Lung microvascular endothelial cell (primary cell): ENCODE measurements at places on chromosomes 1 and 21. TPM values are rescaled to one million over a fixed set of nuclear protein-coding genes. Genes with fewer than 3 reads are reported as not detected.

DNA sequence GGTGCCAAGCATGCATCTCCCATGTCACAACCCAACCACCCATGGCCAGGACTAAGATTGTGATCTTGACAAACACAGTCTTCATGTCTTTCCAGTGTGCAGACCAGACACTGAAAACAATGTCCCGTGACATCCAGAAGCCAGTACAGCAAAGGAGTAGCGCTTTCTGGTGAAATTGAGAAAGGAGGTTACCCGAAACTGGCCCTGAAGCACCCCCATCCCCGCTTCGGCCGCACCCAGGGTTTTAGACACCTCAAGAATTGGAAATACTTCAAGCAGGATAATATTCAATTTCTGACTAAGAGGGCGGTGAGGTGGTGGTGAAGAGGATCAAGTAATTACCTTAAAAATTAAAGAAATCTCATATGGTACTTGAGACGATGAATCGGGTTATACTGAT is 10.6 kb upstream of the S100A8 start:
- DNase-seq = no peak

DNA sequence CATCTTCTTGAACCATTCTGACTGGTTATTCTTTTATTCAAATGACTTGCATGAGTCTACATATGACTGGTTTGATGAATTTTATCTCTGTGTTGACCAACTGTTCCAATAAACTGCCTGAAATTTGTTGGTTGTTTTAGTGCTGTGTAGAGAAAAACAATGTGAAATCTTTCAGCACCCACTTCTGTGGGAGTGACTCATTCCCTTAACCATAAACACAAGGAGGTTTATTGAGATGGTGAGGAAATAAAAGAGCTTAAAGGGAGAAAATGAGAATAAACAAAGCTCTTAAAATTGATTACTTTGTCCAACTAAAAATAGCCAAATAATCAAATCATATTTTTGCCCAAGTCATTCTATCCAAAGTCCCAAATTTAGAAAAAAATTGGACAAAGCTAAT is 341.1 kb downstream of the TGFB2 start:
- DNase-seq = no peak

GRCh38 chr1:42430286-42431135 is 25.3 kb downstream of the ZMYND12 start:
- peak; percentile 57 for DNase-seq

- peak; percentile 23 for DNase-seq
Observed at GRCh38 chr1:93177991-93178390, 2.2 kb downstream of the TMED5 start.

DNA sequence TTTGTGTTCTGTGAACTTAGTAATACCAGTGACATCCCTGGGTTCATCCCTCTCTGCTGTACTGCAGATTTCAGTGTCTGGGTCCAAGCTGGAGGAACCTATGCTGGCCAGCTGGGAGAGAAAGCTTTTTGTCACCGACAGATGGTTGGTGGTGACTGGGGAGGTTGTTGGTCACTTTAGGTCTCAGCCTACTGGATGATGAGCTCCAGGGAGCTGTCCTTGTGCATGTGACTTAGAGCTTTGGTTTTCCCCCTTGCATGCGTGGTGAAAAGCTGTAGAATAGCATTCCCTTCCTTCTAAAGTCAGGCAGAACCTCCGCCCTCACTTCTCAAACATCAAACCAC is 22.9 kb upstream of the IKBKE start:
- no peak for DNase-seq

DNA sequence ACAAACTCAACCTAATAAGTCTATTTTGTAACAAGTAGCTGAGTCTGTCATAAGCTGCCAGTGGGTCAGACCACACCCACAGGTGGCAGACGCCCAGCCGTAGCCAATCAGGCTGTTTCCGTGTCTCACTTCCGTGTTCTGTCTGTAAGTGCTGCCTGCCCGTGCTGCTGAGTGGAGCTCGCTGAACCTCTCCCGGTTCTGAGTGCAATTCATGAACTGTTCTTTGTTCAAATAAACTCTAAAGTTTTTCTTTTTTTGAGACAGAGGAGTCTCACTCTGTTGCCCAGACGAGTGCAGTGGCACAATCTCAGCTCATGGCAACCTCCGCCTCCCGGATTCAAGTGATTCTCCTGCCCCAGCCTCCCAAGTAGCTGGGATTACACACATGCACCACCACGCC is 25.1 kb downstream of the POFUT2 start:
- DNase-seq = peak; percentile 24

- peak; percentile 31 for DNase-seq
Observed at GRCh38 chr1:208433086-208433485, 188.9 kb upstream of the PLXNA2 start.

The GBP5 gene
- under 0.01 and 0.22 TPM in 2 replicates for total RNA-seq

The OR2L2 gene
- under 0.01 TPM in 1 of 2 replicates, not detected in the other for total RNA-seq

The ASCL5 gene
- total RNA-seq = not detected in 2 replicates

The HMGCS2 gene
- not detected in 2 replicates for total RNA-seq

The NTMT2 gene
- total RNA-seq = not detected in 2 replicates

The PAPPA2 gene
- under 0.01 and 0.22 TPM in 2 replicates for total RNA-seq

The PADI1 gene
- under 0.01 TPM in 1 of 2 replicates, not detected in the other for total RNA-seq
